ENCODE measurements at places on chromosomes 4 and X. TPM values are rescaled to one million over a fixed set of nuclear protein-coding genes. Genes with fewer than 3 reads are reported as not detected.

Gene STAP1
- 0.25 TPM for total RNA-seq

Gene MAGEA12
- total RNA-seq = not detected

Gene NWD2
- 0.95 TPM for total RNA-seq

Gene TLR1
- total RNA-seq = 9.3 TPM

Gene ARHGAP36
- total RNA-seq = 0.96 TPM

Gene MAGEC1
- not detected for total RNA-seq

Gene NLGN4X
- total RNA-seq = 6.2 TPM

Gene TLR2
- total RNA-seq = 2.0 TPM

Gene TNMD
- total RNA-seq = 1.5 TPM

Gene MAGEA11
- not detected for total RNA-seq

Gene SPP1
- total RNA-seq = 3.0 TPM

Gene NXF3
- total RNA-seq = 0.75 TPM

Gene FBXL5
- total RNA-seq = 104 TPM

Gene PCDH7
- 4.5 TPM for total RNA-seq

Gene ELF4
- total RNA-seq = 26.3 TPM

Gene KLHL4
- total RNA-seq = 0.35 TPM

Gene MND1
- 5.3 TPM for total RNA-seq

Gene EVC2
- total RNA-seq = 1.1 TPM

Gene SRP72
- 63.9 TPM for total RNA-seq

Gene ATP1B4
- not detected for total RNA-seq

Gene ABCD1
- total RNA-seq = 13.0 TPM

Gene WNK3
- 0.14 TPM for total RNA-seq

Gene TEX11
- total RNA-seq = 2.1 TPM

Gene JCHAIN
- 258 TPM for total RNA-seq

Gene IL9R
- total RNA-seq = 2.4 TPM

Gene BMPR1B
- total RNA-seq = 0.81 TPM

Gene TMEM47
- total RNA-seq = 5.3 TPM

Gene DMRTC1B
- 1.5 TPM for total RNA-seq

Gene TRIM60
- total RNA-seq = not detected

Gene HS3ST1
- total RNA-seq = 5.5 TPM

Gene METTL14
- 33.6 TPM for total RNA-seq

Gene ASMTL
- 18.8 TPM for total RNA-seq

Data from mucosa of descending colon (tissue), 3 donors.